ENCODE measurements at places on chromosomes 5 and 9.

- no peak for DNase-seq
Measured at GRCh38 chr9:108049026-108049607, 559.5 kb upstream of the KLF4 start.

GRCh38 chr5:57804007-57804444 lies 321.4 kb upstream of the ACTBL2 start:
- DNase-seq, result no peak

DNA sequence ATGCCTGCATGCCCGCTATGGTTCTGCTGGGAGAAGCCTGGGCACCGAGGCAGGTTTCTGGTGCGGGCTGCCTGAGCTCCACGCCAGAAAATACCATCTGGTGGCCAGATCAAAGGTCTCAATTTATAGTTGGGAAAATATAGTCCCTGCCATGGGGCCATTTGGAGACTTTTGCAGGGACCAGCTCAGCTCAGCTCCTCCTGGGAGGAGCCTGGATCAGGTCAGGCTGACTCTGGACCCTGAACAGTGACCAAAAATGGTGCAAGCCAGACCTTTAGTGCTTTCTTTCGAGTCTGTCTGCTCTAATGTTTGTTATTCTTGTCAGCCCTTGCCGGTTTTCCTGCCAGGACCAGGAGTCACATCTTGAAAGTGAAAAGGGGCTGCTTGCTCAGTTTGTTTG lies 31.8 kb downstream of the HMCN2 start:
- DNase-seq, result no peak

- DNase-seq, result no peak
Measured at GRCh38 chr5:151006704-151007334, 13.6 kb upstream of the GPX3 start.

GRCh38 chr9:78097541-78097940 lies 65.9 kb upstream of the GNAQ start:
- DNase-seq, result no peak

Data from NCI-H1105 treated with DMSO at 0.1 percent for 48 hours (cell line).